GM23248 (cell line): ENCODE measurements at places on chromosomes 16 and 17. TPM values are rescaled to one million over a fixed set of nuclear protein-coding genes. Genes with fewer than 3 reads are reported as not detected.
A peak's percentile ranks its signal among the peaks of the same experiment; 100 is the strongest.

DNA sequence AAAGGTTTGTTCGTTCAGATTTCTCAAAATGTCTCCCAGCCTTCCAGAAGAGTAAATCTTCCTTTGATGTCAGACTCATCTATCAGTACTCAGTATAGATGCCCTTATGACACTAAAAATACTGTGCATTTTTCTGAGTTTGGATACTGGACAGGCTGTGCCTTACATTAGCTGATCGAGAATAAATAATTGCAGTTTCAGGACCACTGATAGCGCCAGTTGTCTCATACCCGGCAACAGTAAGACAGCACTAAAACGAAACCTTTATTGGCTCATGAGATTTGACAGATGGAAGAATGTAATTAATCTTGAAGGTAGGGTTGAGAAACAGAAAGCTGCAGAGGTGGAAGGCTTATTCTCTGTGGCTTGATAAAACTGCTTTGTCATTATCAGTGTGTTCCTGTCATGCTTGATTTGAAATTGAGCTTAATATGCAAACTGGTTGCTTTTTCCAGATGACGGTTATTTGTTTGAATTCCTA, 1.2 kb downstream of the ATP6V0A1 start:
- peak overlapping the region; percentile 74 for H3K27ac ChIP-seq
- DNase-seq: peak; percentile 76
- no peaks in the 10 kb centered on the region for H3K27me3 ChIP-seq

DNA sequence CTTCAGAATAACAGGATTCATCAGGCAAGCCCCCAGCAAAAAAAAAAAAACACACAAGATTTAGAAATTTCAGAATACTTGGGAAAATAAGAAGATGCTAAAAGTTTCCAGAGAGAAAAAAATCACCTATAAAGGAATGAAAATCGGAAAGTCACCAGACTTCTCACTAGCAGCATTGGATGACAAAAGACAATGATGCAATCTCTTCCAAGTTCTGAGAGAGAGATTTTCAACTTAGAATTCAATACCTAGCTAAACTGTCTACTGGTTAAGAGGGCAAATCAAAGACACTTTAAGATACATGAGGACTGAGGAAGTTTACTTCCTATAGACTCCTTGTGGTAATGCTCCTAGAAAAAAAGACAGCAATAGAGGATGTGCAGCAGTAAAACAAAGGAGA, 23.9 kb upstream of the TNS4 start:
- H3K4me1 ChIP-seq: peaks cover 29% of the 10 kb centered on the region
- no peaks in the 10 kb centered on the region for H3K27me3 ChIP-seq
- H3K27ac ChIP-seq: no peak overlapping the region
- H3K4me3 ChIP-seq: no peak overlapping the region
- H3K36me3 ChIP-seq: no peaks in the 10 kb centered on the region

- H3K4me3 ChIP-seq: no peak overlapping the region
- H3K27ac ChIP-seq: no peak overlapping the region
- DNase-seq: no peak
Observed at GRCh38 chr17:17351356-17351891, 48.3 kb downstream of the NT5M start.

DNA sequence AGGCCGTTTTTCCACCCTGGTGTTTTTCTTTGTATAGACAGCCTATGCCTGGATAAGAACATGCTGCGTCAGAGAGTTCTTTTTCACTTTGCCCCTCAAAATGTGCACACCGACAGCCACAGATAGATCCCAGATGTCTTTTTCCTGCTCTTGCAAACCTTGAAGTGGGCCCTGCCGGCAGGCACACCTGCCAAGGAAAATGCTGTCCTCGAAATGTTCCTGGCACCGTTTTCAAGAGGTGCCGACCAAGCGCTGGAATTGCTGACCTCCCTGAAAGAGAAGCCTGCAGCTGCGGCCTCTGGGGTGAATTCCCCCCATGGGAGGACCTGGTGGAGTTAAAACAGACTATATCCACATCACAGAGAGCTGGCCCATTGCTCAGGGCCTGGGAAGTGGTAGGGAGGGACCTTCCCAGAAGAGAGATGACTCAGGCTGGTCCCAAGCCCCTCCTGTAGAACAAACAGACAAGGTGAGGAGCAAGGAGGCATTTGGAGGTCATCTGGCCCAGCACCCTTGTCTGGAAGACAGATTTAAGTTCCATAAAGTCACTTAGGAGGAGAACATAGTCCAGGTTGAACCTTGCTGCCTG, 668.1 kb downstream of the MAF start:
- H3K36me3 ChIP-seq: no peaks in the 10 kb centered on the region
- no peak overlapping the region for H3K4me3 ChIP-seq

GRCh38 chr17:16926061-16926511, 45.8 kb downstream of the TNFRSF13B start:
- H3K4me1 ChIP-seq: no peaks in the 10 kb centered on the region
- H3K4me3 ChIP-seq: no peak overlapping the region
- no peak overlapping the region for H3K27ac ChIP-seq
- no peaks in the 10 kb centered on the region for H3K27me3 ChIP-seq

GRCh38 chr17:13885953-13886889, 183.1 kb upstream of the COX10 start:
- H3K4me3 ChIP-seq: no peak overlapping the region
- H3K4me1 ChIP-seq: peaks cover 10% of the 10 kb centered on the region
- H3K27ac ChIP-seq: no peak overlapping the region
- no peaks in the 10 kb centered on the region for H3K36me3 ChIP-seq
- H3K27me3 ChIP-seq: no peaks in the 10 kb centered on the region

GRCh38 chr17:42019509-42020404, at the start of gene NKIRAS2:
NKIRAS2 (plus strand) TSS chr17:42020090; CDS start chr17:42021578, 1,488 bp downstream.
- peaks cover 20% of the 10 kb centered on the region for H3K4me1 ChIP-seq
- H3K27me3 ChIP-seq: no peaks in the 10 kb centered on the region
- H3K36me3 ChIP-seq: no peaks in the 10 kb centered on the region
- H3K4me3 ChIP-seq: peak within 1 kb of the TSS; percentile 87
- DNase-seq: peak; percentile 97
- H3K27ac ChIP-seq: peak within 1 kb of the TSS; percentile 69

- H3K27ac ChIP-seq: no peak overlapping the region
- H3K4me3 ChIP-seq: no peak overlapping the region
Observed at GRCh38 chr16:57306676-57307341, 22.3 kb upstream of the PLLP start.

DNA sequence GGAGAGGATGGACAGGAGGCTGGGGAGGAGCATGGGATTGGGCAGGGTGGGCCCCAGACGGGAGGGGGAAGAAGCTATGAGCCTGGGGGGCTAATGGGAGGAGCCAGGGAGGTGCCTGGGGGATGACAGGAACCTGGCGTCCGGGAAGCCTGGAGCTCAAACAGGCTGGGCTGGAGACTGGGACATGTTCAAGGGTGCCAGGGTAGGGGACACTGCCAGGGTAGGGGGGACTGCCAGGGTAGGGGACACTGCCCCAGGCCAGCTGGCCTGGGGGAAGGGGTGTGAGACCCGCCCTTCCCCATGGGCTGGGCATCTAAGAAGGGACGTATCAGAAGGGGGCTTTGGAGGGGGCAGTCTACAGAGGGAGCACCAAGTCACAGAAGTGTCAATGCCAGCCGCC, 7.0 kb upstream of the FAM83G start:
- H3K27ac ChIP-seq: no peak overlapping the region

- H3K4me1 ChIP-seq: no peaks in the 10 kb centered on the region
- H3K27ac ChIP-seq: no peak overlapping the region
- no peaks in the 10 kb centered on the region for H3K27me3 ChIP-seq
- DNase-seq: no peak
Observed at GRCh38 chr16:79509211-79509631, 91.3 kb downstream of the MAF start.

DNA sequence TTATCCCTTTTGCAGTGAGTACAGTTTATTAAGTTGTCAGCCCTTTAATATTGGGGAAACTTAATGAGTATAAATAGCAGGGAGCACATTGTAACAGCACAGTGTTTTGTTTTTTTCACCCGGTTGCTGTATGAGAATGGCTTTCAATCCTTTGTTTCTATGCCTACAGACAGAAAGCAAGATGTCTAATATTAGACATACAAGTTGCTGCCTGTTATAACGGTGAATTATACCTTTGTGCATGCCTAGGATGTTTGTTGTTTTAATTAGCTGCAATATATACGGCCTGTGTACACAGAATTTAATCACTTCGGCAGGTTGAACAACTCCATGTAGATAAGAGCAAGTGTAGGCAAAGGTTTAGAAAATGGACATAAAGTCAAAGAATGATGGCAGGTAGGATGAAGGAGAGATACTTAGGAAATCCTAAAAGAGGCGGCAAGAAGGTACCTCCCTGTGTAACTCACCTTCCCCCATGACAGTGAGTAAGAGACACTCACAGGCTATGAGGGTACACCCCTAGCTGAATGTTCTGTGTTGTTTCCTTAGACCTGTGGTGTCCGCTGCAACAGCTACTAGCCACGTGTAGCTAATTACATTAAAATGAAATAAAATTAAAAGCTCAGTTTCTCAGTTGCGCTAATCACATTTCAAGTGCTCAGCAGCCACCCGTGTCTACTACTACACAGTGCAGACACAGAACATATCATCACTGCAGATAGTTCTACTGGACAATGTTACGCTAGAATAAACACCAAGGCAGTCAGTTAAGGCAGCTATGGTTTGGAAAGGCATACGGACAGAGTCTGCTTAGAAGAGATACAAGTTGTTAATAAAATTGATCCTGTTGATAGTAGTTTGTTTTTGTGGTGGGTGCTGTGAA, 10.9 kb downstream of the SLC7A6OS start:
- no peak overlapping the region for H3K4me3 ChIP-seq
- no peak for DNase-seq
- H3K4me1 ChIP-seq: peaks cover 35% of the 10 kb centered on the region
- H3K27me3 ChIP-seq: no peaks in the 10 kb centered on the region
- H3K27ac ChIP-seq: peak overlapping the region; percentile 68
- peaks cover 64% of the 10 kb centered on the region for H3K36me3 ChIP-seq

SLC35G6 gene
- not detected in 2 replicates for total RNA-seq

GRCh38 chr16:27841911-27842310, 221.6 kb downstream of the GSG1L start:
- no peaks in the 10 kb centered on the region for H3K36me3 ChIP-seq
- no peak for DNase-seq
- H3K27ac ChIP-seq: no peak overlapping the region
- H3K4me3 ChIP-seq: no peak overlapping the region
- no peaks in the 10 kb centered on the region for H3K4me1 ChIP-seq
- H3K27me3 ChIP-seq: peaks cover 27% of the 10 kb centered on the region

- H3K36me3 ChIP-seq: no peaks in the 10 kb centered on the region
- no peak for DNase-seq
- H3K4me3 ChIP-seq: no peak overlapping the region
- no peak overlapping the region for H3K27ac ChIP-seq
- peaks cover 12% of the 10 kb centered on the region; the same call in 1 of the 2 replicates for H3K4me1 ChIP-seq
Observed at GRCh38 chr17:57669671-57670529, 75.2 kb downstream of the CCDC182 start.

GRCh38 chr17:76368545-76368944, 14.8 kb upstream of the PRPSAP1 start:
- H3K27ac ChIP-seq: no peak overlapping the region
- no peak overlapping the region for H3K4me3 ChIP-seq
- DNase-seq: peak; percentile 36
- H3K36me3 ChIP-seq: no peaks in the 10 kb centered on the region
- H3K4me1 ChIP-seq: peaks cover 43% of the 10 kb centered on the region

- peak overlapping the region; percentile 23; the same call in 1 of the 2 replicates for H3K27ac ChIP-seq
- H3K4me3 ChIP-seq: no peak overlapping the region
- H3K36me3 ChIP-seq: no peaks in the 10 kb centered on the region
- DNase-seq: peak; percentile 48
- H3K27me3 ChIP-seq: no peaks in the 10 kb centered on the region; the same call in 1 of the 2 replicates
- H3K4me1 ChIP-seq: no peaks in the 10 kb centered on the region
Observed at GRCh38 chr17:5785338-5785737, 201.0 kb upstream of the NLRP1 start.

DNA sequence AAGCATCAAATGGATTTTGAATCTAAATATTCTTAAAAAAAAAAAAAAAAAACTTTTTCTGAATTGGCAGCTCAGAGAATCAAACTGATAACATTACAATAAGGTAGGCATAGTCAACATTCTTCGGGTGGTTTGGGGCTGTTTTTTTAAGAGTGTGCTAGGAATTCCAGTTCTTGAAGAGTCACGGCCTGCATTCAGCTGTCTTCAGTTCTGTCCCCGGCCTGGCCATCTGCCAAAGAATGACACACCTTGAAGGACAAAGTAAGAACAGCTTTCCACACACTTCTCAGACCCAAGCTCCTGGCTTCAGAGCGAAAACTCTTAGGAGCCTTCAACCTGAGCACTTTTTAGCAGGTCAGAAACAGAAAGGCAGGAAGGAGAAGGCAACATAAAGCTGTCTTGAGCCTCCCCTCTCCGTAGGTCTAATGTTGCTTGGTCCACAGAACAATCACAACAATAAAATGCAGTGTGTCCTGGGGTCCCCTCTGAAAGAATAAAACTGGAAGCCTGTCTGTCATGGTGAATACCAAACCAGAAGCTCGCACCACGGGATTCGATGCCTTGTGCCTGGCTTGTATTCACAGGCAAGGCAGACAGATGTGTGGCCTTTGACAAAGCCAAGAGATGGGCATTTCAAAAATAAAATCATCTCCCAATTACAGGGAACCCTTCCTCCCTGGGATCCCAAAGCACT, 524.4 kb upstream of the ZFHX3 start:
- no peak overlapping the region for H3K4me3 ChIP-seq
- peak; percentile 9 for DNase-seq
- H3K36me3 ChIP-seq: no peaks in the 10 kb centered on the region
- H3K27ac ChIP-seq: no peak overlapping the region
- no peaks in the 10 kb centered on the region for H3K4me1 ChIP-seq

DNA sequence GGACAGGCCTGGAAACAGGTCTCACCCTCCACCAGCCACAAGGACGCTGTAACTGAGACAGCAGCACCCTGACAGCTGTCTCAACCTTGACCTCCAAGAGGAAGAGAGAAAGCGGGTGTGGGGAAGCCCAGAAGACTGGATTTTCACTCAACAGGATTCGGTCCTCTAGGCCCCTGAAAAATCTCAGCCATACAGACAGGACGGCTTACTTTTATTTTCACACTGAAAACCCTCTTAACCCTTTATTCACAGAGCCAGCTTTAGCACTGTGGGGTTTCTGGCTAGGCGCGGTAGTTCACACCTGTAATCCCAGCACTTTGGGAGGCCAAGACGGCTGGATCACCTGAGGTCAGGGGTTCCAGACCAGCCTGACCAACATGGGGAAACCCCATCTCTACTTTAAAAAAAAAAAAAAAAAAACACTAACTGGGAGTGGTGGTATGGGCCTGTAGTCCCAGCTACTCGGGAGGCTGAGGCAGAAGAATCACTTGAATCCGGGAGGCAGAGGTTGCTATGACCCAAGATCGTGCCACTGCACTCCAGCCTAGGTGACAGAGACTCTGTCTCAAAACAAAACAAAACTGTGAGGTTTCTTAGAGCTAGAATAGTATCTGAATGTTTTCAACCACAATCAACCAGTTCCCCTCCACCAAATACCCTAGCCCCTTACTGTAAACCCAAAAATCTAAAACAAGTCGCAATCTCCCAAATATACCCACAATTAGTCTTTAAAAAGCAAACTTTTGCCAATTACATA, 5.3 kb downstream of the ANKRD11 start:
- H3K4me3 ChIP-seq: no peak overlapping the region
- 0 out of 2 replicates have a peak overlapping the region, but pooled peaks have one; percentile 0 for H3K27ac ChIP-seq
- DNase-seq: no peak
- H3K27me3 ChIP-seq: no peaks in the 10 kb centered on the region
- H3K4me1 ChIP-seq: peaks cover 44% of the 10 kb centered on the region

CA7 gene
- 0.65 TPM in 1 of 2 replicates, not detected in the other for total RNA-seq

- H3K4me1 ChIP-seq: peaks cover 11% of the 10 kb centered on the region
- no peaks in the 10 kb centered on the region for H3K36me3 ChIP-seq
- no peaks in the 10 kb centered on the region for H3K27me3 ChIP-seq
- H3K4me3 ChIP-seq: no peak overlapping the region
- H3K27ac ChIP-seq: no peak overlapping the region
Observed at GRCh38 chr17:7555320-7555948, 3.1 kb upstream of the TNFSF13 start.

- no peak overlapping the region for H3K4me3 ChIP-seq
- H3K36me3 ChIP-seq: no peaks in the 10 kb centered on the region
- H3K27me3 ChIP-seq: no peaks in the 10 kb centered on the region
- no peak overlapping the region for H3K27ac ChIP-seq
- DNase-seq: peak; percentile 0
Observed at GRCh38 chr16:59330019-59330670, 596.0 kb upstream of the GOT2 start.
